NCI-H1694 treated with DMSO at 0.1 percent for 48 hours (cell line): ENCODE measurements at places on chromosomes 6 and 20.

GRCh38 chr20:63509088-63509564 lies 10.2 kb upstream of the EEF1A2 start:
- no peak for DNase-seq

DNA sequence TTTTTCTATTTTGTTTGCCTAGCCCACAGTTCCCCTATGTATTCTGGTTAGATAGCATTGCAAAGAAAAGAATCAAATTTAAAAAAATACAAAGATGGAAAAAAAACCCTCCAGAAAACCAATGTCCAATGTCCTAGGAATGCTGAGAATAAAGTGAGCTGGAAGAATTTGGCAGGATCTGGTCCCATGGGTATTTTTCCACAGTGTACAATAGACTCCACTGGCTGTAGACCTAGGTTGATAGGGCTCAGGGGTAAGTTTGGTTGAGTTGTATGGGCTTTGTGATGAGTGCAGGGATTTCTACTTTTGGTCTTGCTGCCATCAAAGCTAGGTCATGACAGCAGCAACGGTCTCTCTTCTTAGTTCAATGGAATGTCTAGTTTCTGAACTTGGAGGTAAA lies 41.5 kb downstream of the SLC22A2 start:
- no peak for DNase-seq

DNA sequence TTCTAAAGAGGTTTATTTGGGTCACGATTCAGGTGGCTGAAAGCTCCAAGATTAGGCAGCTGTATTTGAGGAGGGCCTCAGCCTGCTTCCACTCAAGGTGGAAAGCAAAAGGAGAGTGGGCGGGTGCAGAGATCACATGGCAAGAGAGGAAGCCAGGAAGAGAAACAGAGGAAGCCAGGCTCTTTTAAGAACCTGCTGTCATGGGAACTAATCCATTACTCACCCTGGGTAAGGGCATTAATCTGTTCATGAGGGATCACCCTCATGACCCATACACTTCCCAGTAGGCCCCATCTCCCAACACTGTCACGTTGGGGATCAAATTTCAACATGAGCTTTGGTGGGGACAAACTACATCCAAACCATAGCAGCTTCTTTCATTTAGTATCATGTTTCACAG lies 53.9 kb downstream of the DHX35 start:
- DNase-seq = no peak

- DNase-seq = no peak
Measured at GRCh38 chr6:133085896-133086295, 155.3 kb upstream of the EYA4 start.

GRCh38 chr6:157798851-157799250 lies 24.2 kb upstream of the SNX9 start:
- no peak for DNase-seq

DNA sequence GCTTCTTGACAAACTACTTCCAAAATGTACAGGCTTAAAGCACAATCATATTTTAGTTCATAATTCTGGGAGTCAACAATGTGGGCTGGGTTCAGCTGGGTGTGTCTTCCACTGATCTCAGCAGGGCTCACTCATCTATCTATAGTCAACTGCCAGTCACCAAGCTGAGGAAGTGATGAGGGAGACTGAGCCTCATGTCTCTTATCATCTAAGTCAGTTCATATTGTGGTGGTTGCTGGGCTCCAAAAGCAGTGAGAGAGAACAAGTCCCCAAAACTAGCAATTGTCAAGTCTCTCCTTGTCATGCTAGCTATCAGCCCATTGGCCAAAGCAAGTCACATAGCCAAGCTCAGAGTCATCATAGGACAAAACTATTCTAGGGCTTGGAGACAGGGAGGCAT lies 465.9 kb upstream of the ARID1B start:
- DNase-seq = no peak

- DNase-seq = no peak
Measured at GRCh38 chr6:8739454-8739853, 304.1 kb upstream of the SLC35B3 start.

DNA sequence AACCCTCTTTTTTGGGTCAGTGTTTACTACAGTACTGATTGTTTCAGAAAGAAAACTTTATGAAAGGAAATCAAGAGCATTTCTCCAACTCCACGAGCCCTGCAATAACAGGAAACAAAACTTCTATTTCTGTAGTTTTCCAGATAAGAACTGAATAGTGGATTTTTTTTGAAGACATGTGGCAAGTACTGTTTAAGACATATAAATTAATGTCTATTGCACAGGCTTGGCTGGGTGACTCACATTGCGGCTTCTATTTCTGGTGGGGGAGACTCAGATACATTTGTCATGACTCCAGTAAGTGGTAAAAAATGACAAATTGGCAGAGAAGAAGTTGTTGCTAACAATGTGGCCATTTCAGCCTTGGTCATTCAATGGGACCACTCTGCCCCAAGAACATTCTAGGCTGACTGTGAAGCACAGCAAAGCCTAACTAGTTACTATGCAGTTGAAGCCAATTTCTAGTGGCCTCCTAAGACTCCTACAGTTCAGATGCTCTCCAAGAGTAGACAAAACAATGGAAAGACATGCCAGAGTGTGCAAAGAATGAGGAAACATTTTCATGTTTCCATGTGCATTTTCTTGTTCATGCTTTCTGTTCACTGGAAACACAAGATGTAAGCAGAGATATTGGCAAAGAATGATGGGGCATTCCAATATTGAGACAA lies 200.9 kb downstream of the EDN1 start:
- no peak for DNase-seq

GRCh38 chr6:50907565-50907964 lies 88.9 kb downstream of the TFAP2B start:
- DNase-seq = no peak

DNA sequence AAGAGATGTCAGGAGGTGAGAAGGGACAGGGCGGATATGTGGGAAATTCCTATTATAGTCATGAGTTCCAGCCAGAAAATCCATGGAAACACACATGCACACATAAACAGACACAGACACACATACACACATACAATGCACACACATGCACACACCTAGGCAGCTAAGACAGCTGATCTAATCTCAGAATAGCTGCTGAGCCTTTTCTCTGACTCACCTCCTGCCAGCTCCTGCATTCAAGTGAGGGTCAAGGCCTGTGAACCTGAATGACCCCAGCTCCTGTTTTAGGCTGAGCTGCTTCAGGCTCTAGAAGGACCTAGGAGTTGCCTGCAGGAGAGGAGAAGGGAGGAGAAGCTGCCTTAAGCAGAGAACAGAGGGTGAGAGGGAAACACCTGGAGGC lies 21.6 kb upstream of the RAET1L start:
- no peak for DNase-seq

DNA sequence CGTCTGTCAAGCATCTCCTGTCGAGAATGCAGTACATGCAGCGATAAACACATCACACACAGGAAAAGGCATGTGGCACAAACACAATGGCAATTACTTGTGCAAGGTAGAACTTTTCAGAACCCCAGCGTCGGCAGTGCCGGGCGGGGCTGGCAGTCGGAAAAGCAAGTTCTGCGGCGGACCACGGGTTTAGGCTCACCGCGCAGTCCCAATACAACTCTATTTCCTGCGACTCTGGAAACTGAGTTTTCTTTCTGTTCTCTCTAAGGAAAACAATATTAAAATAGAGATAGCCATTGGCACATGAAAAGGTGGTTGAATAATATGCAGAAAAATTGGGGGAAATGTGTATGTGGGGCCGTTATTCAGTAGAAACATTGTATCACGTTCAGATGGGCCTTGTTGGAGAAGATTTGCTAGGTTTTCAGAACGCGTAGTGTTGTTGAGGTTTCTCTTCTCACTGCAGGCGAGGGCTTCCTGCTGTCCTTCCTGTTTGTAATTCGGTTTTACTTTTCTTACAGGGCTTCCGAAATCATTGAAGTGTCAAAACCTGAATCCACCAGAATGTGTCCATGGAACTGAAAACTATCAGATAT lies 369.5 kb downstream of the THBS2 start:
- no peak for DNase-seq

DNA sequence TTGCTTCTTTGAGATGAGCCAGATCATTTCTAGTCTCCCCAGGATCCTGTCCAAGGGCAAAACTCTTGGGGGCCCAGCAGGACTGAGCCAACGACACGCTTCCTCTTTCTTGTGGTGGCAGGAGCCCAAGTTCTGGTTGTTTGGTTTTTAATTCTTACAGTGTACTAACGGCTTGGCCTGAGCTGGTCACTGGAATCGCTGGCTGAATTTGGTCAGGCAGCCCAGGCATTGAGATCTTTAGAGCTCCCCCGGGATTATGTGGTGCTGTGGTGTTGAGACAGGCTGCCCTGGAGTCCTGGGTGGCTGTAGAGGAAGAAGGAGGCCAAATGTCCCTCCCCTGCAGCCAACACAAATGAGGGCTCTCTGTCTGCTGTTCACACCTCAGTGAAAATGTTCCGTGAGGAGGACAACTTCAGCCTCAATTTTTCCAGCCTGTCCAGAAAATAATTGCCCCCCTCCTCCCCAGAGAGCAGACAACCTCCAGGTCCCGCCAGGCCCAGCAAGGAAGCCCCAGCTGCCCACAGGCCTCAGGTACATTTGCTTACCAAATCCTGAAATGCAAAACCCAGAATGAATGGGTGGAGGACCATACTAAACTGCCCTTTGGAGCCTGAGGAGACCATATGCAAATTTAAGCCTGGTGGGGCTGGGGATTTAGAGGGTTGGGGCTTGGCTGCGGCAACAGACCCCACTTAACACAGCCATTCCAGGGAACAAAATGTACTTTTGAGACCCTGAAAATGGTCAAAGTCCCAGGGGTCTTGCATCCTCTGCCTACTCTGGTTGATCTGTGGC lies 23.6 kb downstream of the BNIP5 start:
- DNase-seq = no peak

DNA sequence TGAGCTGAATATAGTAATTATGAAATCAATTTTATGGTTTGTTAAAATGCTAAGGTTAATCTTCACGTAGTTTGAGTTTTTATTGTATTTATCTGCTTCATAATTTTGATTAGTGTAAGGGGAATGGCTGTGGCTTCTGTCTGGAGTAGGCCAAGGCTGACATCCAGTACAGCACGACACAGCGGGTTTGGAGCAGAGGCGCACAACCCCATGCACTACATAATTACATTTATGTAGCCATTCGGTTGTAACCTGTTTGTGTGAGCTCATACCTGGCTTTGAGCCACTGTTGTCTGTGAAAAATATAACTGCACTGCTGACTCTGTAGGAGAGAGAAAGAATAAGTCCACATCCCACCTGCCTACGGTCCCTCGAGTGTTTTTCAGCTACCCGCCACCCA lies 615.5 kb downstream of the EYS start:
- DNase-seq = no peak

GRCh38 chr6:24492475-24492874 lies 2.3 kb upstream of the ALDH5A1 start:
- no peak for DNase-seq

DNA sequence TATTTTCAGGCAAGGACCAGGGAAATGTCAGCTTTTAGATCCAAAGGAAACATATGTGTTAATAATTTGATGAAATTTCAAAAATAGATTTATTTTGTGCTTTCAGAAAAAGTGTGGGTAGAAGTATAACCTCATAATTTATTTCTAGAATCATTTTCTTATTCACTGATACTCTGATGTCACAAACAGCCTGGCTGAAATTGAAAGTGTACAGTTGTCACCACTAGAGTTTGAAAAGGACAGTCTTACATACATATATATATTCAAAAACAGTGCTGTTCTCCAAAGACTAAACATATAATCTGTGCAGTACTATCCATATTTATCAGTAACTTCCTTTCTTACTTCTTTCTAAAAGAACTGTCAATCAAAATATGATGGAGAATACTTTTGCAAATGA lies 254.4 kb upstream of the KCNQ5 start:
- DNase-seq = no peak

DNA sequence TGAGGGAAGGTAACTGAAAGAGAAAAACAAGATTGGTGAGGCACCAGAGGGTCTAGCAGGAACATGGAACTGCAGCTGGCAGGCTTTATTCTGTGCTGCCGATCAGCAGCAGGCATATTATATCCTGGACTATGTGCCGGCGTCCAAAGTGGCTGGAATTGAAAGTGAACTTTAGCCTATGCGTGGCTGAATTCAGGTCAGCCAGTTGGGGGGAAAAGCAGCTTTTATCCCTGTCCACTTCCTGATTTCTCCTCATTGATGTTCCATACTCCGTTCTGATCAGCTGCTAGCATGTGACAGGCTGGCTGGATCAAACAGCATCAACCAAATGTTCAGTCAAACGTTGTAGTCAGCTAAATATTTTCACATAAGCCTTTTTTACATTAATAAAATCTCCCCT lies 99.0 kb downstream of the CAP2 start:
- no peak for DNase-seq

GRCh38 chr20:47493963-47494293 lies 7.8 kb upstream of the NCOA3 start:
- no peak for DNase-seq

GRCh38 chr20:63627751-63628245 lies 897 bp upstream of the GMEB2 start:
- no peak for DNase-seq

GRCh38 chr20:8389381-8390036 lies 257.4 kb downstream of the PLCB1 start:
- peak; percentile 72 for DNase-seq

GRCh38 chr20:55586610-55587009 lies 418.7 kb downstream of the CBLN4 start:
- DNase-seq = no peak

DNA sequence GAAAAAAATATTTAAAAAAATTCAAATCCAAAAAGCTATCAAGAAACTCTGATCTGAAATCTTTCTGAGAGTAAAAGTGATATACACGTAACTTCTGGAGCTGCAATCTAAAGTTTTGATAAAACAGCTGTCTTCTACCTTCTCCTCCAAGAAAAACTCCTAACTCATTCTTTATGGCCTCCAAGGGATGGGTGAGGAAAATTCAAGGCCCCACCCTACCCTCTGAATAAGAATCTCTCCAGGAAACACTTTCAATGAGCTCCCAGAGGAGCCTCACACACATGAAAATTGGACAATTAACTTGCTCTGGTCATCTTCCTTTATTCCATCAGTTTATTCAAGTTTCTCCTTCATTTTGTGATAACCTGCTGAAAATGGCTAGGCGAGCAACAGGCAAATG lies 93.4 kb downstream of the FNDC1 start:
- no peak for DNase-seq

DNA sequence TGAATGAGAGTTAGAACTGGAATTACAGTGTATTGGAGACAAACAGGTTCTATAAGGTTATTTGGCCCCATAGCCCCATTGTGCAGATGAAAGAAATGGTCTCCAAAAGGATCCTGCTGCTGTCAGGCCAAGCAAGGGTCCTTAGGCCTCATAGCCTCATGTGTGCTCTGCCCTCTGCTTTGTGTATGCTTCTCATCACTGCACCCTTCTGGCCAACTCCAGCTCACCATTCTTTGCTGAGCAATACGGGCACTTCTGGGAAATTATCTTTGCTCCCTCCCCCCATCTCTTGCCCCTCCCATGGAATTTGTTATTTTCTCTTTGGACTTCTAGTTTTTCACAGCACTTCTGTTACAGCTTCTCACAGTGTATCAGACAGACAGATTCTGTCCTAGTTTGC lies 298.8 kb downstream of the FOXA2 start:
- no peak for DNase-seq
